ENCODE measurements at places on chromosomes 4 and X. TPM values are rescaled to one million over a fixed set of nuclear protein-coding genes. Genes with fewer than 3 reads are reported as not detected.

DNA sequence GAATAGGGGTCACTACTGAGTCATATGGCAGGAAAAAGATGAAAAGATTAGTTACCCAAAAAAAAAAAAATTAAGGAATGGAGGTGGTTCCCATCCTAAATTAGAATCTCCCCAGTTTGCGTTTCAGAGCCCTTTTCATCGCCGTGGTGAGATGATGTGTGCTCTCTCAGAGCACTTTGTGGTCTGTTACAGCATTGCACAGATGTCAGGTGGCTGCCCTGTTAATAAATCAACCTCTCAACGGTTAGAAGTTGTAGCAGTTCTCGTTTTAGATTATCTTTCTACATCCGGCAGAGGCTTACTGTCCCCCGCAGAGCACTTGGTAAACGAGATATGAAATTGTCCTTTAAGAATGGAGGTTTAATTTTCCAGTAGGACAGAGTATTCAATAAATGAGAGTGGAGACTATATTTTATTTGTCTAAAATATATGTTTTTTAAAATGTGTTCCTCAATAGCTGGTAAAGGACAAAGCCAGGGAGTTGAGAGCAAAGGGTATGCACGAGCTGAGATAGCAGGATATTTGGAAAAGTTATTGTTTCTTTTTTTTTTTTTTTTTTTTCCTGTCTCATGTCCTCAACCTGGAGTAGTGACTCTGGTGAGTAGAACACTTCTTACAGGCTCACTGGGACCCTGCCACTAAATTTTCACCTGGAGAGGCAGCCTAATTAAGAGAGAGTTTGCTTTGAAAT, 26.9 kb downstream of the AFF1 start:
- no peak for DNase-seq

DNA sequence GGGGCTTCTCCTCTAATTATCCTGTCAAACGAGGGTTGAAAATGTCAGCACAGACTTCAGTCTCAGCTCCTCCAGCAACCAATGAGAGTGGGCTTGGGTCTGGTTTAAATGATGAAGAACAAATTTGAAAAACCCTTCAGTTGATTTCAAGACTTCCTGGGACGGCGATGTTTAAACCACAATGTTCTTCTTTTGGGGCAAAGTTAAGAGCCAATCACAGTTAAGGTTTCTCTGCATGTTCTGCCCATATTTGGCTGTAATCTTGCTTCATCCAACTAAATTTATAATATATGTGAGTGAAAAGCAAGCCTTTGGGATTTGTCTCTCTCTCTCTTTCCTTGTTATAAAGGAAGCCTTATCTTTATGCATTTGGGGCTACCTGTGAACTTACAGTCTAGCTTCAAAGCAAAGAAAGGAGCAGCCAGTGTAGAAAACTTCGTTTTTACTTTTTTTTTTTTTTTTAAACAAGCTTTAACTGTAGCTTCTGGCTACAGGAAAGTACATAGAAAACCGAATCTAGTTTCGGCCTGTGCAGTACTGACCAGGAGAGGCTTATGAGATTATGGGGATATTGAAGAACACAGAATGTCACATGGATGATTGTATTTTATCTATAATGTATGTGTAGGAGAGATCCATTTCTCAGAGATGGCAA, 46.8 kb upstream of the FAM9C start:
- DNase-seq: no peak

- no peak for DNase-seq
Observed at GRCh38 chr4:8005814-8006215, 66.2 kb upstream of the AFAP1 start.

DNA sequence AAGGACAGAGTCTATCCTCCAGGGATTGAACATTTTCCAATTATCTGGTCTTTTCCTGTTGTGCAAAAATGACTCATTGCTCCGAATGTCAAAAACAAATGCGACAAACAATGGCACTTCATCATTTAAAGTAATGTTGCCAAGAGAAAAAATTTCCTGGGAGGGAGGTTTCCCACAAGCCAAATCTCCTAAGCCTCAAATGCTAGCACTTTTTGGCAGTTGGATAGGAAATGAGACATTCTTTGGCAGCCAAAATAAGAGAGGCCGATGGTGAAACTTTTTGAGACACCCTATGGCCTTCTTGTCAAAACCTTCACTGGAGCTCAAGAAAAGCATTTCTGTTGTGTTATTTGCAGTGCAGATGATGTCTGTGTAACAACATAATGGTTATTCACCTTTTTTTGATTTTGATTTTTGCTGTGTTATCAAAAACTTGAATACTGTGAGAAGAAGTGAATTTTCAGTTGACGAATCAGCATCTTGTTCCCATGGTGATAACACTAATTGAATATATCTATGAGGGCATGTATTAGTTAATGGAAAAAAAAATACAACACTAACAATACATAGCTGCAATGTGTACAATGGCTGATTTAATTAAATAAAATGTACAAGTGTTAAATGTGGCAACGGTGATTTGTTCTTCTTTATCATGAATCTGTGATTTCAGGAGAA, 333.8 kb downstream of the ANK2 start:
- DNase-seq: peak; percentile 77

DNA sequence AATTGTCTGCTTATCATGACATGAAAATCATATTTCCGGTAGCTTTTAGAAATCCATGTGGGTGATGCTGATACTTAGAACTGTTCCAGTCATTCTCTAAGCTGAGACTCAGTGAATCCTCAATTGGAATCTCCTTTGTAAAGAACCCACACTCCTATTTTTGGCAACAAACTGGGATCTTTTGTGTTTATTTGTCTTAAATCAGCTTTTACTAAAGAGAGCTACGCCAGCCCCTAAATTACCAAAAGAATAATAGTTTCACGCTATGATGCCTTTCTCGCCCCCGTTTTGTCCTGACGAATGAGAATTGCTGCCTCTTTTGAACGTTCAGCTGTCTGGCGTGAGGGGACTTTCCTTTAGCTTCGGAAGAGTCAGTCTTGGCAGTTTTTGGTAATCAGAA, 195.9 kb downstream of the SHOX start:
- no peak for DNase-seq

- DNase-seq: peak; percentile 1
Observed at GRCh38 chr4:72468904-72469502, 100.0 kb downstream of the ADAMTS3 start.

GRCh38 chr4:85522836-85523235, 47.9 kb downstream of the ARHGAP24 start:
- DNase-seq: no peak

DNA sequence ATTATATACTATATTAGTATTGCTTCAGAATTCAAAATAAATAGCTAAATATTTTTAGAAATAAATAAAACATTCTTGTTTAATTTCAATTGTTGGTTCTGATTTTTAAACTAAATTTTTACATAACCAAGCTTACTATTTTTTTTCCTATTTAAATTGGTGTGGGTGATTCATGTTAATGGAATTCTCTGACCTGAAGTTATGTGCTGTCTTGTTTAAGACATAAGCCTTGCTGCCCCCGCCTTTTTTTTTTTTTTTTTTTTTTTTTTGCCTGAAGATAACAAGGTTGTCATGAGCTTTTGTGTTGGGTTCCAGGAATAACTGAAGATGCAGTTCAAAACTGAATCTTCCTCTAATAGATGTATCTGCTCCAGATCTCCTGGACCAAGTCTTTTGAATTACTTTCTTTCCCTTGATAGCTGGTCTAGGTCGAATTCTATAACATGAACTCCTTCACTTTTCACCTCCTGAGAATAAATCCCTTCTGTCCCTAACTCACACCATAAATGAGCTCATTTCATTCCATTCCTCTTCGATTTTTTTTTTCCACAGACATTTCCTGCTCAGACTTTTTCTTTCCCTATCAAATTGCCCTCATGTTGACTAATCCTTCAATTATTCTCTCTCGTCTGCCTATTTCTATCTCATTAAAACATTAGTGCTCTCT, 261.5 kb upstream of the FTHL17 start:
- no peak for DNase-seq

DNA sequence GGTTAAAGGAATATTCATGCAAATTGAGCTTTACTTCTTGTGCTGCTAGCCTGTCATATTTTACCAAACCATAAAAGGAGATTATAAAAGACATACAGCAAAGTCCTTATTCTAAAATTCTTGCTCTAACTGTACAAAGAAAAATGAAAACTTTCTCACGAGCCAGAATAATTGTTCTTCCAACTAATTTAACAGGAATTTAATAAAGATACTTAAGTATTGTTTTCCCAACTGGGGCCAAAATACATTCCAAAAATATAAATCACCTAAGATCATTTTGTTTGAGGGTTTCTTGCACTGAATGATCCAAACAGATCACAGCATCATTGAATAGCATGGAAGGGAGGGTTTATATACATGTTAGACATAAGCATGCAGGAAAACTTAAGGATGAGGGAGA, 127.1 kb upstream of the PCDH18 start:
- DNase-seq: no peak

DNA sequence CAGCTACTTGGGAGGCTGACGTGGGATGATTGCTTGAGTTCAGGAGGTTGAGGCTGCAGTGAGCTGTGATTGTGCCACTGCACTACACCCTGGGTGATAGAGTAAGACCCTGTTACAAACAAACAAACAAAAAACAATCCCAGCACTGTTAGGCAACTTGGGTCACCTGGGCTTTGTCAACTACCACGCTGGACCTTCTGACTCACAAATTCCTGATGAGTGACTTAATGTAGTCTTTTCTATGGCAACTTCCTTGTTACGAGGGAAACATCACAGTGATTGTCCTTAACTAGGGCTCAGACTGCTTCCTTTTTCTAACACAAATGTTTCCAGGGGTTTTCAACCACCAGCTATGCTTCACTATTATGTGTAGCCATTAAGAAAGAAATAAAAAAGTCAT, 128.8 kb upstream of the GPC4 start:
- no peak for DNase-seq

DNA sequence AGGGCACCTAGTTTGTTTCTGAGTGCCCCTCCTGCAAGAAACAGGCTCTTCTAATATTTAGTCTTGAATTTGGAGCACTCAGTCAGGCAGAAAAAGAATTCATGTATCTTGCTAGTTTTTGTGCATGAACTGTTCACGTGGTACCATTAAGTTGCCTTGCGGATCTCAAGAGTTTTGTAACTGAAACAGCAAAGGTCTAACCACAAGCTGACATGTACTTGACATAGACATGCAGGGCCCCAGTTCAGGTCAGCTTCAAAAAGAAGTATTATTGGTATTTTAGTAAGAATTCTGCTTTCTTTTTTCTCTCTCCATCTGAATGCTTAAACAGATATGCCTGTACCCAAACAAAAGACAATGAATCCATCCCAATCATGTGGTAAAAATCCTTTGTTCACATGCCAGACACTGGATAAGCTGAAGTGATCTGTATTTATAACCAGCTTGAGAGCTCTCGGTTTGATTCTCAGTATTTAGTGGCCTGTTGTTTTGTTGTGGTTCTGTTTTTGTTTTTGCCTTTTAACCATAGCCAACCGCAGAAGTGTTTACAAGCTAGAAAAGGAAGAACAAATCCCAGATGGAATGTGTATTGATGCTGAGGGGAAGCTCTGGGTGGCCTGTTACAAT, 13.0 kb downstream of the RGN start:
- no peak for DNase-seq

DNA sequence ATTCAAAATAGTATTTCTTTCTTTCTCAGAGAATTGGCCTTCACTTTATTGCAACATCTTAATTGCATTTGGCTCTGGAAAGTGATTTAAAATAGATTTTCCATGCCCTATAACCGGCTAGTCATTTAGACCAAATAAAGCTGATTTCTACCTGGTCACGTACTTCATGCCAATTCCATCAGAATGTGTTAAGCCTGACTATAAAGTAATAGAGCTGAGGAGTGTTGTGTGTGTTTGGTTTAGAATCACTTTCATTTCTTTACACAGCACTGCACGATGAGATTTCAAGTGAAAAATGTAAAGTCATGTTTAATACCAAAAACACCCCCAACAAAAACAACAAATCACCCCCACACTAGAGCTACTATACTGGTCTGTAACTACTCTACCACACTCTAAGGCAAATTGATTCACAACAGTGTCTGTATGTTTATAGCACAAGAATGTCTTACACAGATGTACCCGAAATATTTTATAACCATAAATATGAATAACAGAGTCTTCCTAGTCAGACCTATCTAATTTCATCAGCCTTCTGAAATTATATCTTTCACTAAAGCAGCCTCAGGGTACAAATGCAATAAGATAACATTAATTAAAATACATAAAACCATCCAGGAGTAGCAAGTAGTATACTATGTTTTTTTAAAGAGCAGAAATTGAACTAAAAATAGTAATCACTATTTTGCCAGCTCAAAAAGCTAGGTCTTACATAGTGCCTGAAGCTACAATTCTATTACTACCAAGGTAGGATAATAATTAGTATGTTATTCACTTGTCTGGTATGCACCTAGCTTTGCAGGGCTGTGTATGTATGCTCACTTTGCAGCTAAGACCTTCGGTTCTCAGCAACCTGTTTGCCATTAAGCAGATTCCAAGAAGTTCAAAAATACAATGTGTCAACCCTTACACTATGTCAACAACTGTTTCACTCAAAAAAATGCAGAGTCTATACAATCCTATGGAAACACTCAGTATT, 28.4 kb downstream of the APBB2 start:
- DNase-seq: no peak

DNA sequence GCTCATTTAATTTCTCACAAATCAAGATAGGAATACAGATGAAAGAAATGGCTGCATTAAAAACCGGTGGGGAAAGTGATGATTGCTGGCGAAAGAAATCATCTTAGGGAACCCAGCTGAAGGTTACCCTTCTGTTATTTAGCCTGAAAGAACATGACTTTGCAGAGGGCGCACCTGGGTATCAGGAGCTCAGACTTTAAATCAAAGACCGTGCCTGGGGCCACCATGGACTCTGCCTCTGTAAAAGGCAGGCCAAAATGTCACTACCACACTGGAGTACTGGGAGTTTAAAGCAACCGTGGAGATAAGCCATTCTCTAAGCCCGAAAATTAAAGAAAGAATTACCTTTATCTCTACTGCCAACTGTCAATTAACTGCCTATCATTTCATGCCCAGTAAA, 24.3 kb downstream of the GPC3 start:
- no peak for DNase-seq

GRCh38 chrX:12162420-12162819, 24.1 kb downstream of the FRMPD4 start:
- no peak for DNase-seq

- no peak for DNase-seq
Observed at GRCh38 chr4:27921231-27921630, 1060.6 kb downstream of the STIM2 start.

- no peak for DNase-seq
Observed at GRCh38 chr4:18247189-18247588, 225.6 kb upstream of the LCORL start.

The NDST3 gene
- polyA plus RNA-seq: 1.9 TPM

The MAMLD1 gene
- 17.3 TPM for polyA plus RNA-seq

The ADH4 gene
- polyA plus RNA-seq: 0.79 TPM

The IRS4 gene
- polyA plus RNA-seq: 1.4 TPM

The TMPRSS11D gene
- 0.08 TPM for polyA plus RNA-seq

The GRIA3 gene
- 0.23 TPM for polyA plus RNA-seq

The MAGEB2 gene
- not detected for polyA plus RNA-seq

The TCEAL3 gene
- polyA plus RNA-seq: 24.7 TPM
